ENCODE measurements at places on chromosomes 5 and 9. TPM values are rescaled to one million over a fixed set of nuclear protein-coding genes. Genes with fewer than 3 reads are reported as not detected.

The STPG3 gene
- not detected for total RNA-seq

The FREM1 gene
- 0.11 TPM for total RNA-seq

The TLR4 gene
- 2.5 TPM for total RNA-seq

The SLC36A2 gene
- not detected for total RNA-seq

The PCDH12 gene
- 0.11 TPM for total RNA-seq

The CATSPER3 gene
- total RNA-seq: 0.12 TPM

The NR2F1-AS1 gene
- 20.1 TPM for total RNA-seq

The DROSHA gene
- 55.6 TPM for total RNA-seq

The ICE1 gene
- total RNA-seq: 33.2 TPM

The NIPSNAP3A gene
- 35.9 TPM for total RNA-seq

The IGFBPL1 gene
- total RNA-seq: 0.12 TPM

The FBP2 gene
- not detected for total RNA-seq

The GARIN3 gene
- not detected for total RNA-seq

The TMEM174 gene
- total RNA-seq: not detected

The SARDH gene
- 13.7 TPM for total RNA-seq

The LHX3 gene
- total RNA-seq: not detected

The GFPT2 gene
- total RNA-seq: 24.2 TPM

The FBXL7 gene
- total RNA-seq: 4.2 TPM

The PCDHA1 gene
- under 0.01 TPM for total RNA-seq

The HRCT1 gene
- total RNA-seq: 0.25 TPM

The TRIM7 gene
- 2.4 TPM for total RNA-seq

The ELAVL2 gene
- total RNA-seq: under 0.01 TPM

The FABP6 gene
- not detected for total RNA-seq

The CCDC187 gene
- under 0.01 TPM for total RNA-seq

The TMEM38B gene
- 25.0 TPM for total RNA-seq

The NOXA1 gene
- 1.00 TPM for total RNA-seq

The PAEP gene
- total RNA-seq: not detected

The DMRT3 gene
- not detected for total RNA-seq

The GHR gene
- total RNA-seq: 2.5 TPM

The CTNND2 gene
- not detected for total RNA-seq

The CAVIN4 gene
- total RNA-seq: 1.6 TPM

The SELENOP gene
- 63.2 TPM for total RNA-seq

The CCNO gene
- total RNA-seq: 0.22 TPM

The ANKRD55 gene
- not detected for total RNA-seq

The QRFP gene
- total RNA-seq: not detected

The LCN2 gene
- not detected for total RNA-seq

The SPARC gene
- total RNA-seq: 405 TPM

The SMU1 gene
- total RNA-seq: 35.0 TPM

The TMEM252 gene
- not detected for total RNA-seq

The RASEF gene
- 5.6 TPM for total RNA-seq

The ROR2 gene
- 18.7 TPM for total RNA-seq

The OMD gene
- not detected for total RNA-seq

The TENT4A gene
- total RNA-seq: 18.0 TPM

The C9orf85 gene
- 11.6 TPM for total RNA-seq

The SPATA31D4 gene
- total RNA-seq: under 0.01 TPM

The IFNA8 gene
- not detected for total RNA-seq

The NEUROG1 gene
- total RNA-seq: not detected

The MAML1 gene
- total RNA-seq: 6.2 TPM

The SHISAL2B gene
- total RNA-seq: not detected

The SLC6A3 gene
- not detected for total RNA-seq

The SLC45A2 gene
- total RNA-seq: under 0.01 TPM

The NR4A3 gene
- total RNA-seq: 0.25 TPM

The BAAT gene
- under 0.01 TPM for total RNA-seq
